ENCODE measurements at places on chromosomes 6 and 20.

DNA sequence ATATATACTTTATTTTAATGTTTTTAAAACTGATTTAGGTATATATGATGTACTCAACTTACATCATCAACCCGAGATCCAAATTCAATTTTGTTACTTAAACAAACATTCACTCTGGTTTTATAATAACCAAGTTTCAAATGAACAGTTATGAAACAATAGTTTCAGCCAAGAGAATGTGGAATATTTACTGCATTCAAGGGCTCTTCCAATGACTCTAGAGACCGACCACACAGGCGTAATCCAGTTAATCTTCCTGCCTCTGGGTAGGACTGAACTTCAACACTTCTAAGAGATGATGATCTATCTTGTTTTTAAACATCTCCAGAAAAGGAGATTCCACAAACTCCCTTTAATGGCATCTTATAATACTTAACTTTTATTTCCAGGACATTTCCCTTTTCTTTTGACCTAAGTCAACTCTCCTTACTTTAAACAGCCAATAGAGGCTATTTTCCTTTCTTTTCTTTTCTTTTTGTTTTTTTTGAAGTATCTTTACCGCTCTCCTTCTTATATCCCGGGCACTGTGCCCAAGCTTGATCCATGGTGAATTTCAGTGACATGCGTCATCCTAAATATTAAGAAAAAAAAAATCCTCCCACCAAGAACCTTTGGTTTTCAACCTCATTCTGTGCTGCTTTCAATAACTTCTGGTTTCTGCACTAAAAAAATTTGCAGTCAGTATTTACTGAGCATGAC, 110.1 kb downstream of the KIF13A start:
- DNase-seq: no peak

- no peak for DNase-seq
Measured at GRCh38 chr20:2390951-2391675, 10.4 kb downstream of the TGM6 start.

DNA sequence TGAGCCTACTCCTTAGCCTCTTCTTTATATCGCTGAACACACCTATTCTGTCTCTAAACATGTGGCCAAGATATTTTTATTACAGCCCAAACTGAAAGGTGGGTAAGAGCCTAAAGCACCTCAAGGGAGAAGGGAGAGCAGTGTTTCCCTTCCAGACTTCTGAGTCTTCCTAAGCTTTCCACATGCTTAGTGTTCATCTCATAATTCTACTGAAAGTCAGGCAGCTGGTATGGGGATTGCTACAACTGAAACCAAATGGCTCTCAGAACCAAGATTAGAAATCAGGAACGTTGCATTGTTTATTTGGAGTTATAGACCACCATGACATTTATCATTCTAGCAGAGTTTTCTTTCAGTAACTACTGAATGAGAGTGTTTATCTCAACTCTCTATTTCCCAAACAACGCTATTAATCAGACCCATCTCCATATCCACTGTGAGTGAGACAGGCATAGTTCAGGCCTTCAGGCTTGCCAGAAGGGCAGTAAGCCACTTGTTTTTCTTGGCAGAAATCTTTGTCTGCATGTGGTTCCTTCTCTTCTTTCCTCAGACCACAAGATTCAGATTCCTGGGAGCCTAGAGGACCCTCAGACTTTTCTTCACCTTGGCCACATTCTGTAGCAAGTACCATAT, 22.8 kb downstream of the VGLL2 start:
- DNase-seq: no peak

DNA sequence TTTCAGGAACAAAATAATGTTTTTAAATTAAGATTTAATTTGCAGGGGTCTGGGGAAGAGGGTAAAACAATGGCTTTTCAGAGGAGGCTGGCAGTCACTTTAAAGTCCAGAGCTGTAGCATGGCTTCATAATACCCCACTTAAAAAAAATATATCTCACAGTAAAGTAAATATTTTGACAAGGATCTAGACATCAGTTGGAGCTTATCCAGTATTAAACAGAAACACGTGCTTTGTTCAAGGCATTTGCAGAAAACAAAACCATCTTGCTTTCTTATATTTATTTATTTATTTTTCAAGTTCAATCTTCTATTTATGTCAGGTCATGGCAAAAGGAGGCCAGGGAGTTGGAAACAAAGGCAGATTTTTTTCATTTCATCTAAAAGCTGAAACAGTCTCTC, 53.3 kb upstream of the PRL start:
- DNase-seq: no peak

DNA sequence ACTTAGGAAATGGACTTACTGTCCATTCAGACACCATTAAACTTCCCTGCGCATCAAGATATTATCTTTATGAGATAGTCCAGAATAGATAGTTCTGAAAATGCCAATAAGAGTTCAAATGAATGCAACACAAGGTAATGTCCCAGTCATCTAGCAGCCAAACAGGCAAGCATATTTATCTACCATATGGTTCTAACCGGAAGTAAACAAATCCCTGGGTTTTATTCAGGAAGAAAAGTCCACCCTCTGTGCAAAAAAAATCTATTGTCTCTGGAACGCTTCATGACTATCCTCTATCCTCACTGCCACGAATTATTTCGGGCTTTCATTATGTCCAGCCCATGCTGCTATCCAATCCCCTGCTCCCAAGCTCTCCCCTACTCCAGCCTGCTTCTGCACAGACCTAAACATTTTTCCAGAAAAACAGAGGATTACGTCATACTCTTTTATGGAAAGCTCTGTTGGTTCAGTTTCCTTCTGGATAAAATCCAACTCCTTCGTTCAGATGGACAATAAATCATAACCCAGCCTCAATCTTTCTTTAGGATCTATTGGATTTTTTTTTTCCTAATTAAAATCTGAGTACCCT, 11.4 kb downstream of the PPIL6 start:
- DNase-seq: no peak

DNA sequence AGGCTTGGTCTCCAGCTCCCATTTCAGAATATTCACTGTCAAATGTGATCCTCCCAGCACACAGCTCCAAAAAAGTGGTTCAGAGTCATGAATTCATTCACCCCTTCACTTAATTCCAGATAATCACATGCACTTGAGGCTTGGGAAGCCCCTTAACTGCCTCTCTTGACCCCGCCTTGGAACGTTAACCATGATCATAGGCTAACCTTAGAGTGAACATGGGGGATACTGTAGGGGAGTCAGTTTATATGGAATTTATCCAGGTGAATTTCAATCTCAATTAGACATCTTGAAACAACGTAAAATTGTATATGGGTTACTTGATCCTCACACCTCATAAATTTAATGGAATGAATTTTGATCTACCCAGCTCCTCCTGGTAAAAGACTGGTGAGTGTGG, 346.8 kb upstream of the ARID1B start:
- DNase-seq: no peak

GRCh38 chr6:87848616-87849015, 146.6 kb upstream of the AKIRIN2 start:
- DNase-seq: no peak

DNA sequence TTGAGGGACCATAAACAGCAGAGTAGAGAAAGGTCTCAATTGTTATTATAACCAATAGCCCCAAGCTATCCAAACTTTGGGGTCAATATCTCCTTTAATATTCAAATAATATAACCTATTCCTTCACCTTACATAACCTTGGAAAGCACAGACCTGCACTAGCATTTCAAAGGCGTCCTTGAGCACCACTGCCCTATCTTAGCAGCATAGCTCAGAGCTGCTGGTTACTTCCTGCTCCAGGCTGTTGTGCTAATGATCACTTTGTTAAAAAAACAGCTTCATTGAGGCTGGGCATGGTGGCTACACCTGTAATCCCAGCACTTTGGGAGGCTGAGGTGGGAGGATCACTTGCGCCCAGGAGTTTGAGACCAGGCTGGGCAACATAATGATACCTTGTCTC, 10.5 kb downstream of the SLC35D3 start:
- DNase-seq: no peak

- DNase-seq: no peak
Measured at GRCh38 chr6:158849899-158850806, 31.0 kb upstream of the EZR start.

DNA sequence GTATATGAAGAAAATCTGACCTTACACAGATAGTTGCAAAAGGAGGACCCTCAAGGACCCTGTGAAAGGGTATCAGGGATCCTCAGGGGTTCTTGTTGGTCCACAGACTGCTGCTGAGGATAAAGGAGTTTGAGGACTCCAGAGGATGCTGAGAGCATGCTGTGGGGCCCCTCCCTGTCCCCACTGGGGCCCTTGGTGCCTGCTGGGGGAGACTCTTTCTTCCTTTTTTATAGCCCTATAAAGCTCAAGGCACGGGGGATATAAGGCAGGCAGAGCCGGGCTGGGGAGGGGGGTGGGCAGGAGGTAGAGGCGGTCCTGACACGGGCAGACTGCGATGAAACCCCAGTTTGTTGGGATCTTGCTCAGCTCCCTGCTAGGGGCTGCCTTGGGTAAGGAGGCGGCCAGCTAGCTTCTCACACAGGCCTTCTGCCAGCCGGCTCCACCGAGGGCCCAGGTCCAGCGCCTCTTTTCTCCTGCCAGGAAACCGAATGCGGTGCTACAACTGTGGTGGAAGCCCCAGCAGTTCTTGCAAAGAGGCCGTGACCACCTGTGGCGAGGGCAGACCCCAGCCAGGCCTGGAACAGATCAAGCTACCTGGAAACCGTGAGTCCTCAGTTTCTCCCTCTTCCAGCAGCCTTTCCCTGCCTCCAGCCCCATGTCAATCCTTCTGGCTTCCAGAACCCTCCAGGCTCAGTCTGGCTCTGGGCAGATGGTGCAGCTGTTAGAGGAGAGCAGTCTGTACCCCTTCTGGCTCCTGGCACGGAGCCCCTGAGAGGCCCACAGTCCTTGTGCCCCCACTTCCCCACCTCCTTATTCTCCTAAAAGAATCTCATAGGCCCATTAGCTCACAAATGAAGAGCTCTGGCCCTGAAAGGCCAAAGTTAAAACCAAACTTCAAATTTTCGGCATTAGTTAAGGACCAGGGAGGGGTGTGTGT, at the start of gene LY6G6D:
Gene LY6G6D, plus strand, starts transcription at position 327 of the 937 bp plus-strand sequence. Its CDS starts 8 bp downstream, at position 335.
- DNase-seq: peak; percentile 73

GRCh38 chr6:166726201-166726600, 99.2 kb upstream of the RPS6KA2 start:
- no peak for DNase-seq

- no peak for DNase-seq
Measured at GRCh38 chr6:44453146-44453545, 65.6 kb downstream of the CDC5L start.
